SIG-M5 (cell line): ENCODE measurements at places on chromosomes 3 and 15.

DNA sequence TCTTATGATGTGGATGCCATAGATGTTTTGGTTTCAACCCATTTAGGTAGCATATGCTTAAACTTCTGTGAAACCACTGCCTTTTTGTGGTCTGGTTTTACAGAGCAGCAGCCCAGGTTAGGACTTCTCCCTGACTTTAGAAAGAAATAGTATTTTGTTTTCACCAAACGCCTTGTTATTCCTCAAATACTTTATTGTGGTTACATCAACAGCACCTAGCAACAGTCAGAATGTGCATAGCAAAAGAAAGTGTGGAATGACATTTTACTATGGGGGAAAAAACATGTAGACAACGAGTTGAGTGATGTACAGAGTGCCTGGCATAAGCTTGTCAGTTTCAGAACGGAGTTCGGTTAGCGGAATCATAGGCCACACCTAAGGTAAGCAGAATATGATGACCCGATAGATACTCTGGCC, 159.2 kb downstream of the TPRG1 start:
- no peak for DNase-seq

DNA sequence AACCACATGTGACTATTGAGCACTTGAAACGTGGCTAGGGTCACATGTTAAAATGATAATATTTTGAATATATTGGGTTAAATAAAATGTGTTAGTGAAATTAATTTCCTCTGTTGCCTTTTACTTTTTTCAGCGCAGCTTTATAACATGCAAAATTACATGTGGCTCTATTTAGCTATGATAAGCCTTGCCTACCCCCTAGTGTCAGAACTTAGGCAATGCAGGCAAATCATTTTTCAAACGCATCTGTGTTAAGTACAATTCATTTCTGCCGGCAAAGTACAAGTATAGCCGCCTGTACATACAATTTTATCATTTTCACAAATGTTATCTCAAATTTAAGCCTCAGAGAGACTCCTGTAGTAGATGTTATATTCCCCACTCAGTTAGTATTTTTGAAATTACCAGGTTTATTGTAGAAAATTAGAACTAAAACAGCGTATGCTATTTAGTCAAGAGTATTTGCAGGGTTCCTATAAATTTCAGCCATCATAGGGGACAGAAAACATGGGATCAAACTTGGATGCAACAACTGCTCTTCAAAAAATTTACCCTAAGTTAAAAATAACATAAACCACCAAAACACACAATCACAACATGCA, 56.1 kb downstream of the TAFA4 start:
- no peak for DNase-seq

DNA sequence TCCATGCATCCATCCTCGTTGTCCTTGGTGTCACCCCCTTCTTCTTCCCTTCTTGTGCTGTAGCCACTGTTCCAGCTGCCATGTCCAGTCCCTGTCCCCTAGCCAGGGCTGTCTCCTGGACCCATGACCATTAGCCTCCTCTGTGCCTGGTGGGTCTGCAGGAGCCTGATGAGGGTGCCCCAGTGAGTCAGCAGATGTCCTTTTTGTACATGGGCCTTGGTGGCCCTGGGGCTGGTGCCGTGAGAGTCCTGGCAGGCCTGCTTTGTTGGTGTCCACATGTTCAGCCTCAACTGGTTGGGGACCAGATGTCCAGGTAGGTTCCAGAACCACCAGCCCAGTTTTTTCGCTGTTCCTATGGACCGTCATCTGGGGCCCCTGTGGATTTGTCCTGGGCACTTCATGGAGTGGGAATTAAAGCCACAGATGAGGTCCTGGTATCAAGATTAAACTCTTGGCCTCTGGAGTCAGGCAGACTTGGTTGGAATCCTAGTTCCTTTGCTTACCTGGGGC, 66.1 kb downstream of the FBLN2 start:
- DNase-seq = no peak

DNA sequence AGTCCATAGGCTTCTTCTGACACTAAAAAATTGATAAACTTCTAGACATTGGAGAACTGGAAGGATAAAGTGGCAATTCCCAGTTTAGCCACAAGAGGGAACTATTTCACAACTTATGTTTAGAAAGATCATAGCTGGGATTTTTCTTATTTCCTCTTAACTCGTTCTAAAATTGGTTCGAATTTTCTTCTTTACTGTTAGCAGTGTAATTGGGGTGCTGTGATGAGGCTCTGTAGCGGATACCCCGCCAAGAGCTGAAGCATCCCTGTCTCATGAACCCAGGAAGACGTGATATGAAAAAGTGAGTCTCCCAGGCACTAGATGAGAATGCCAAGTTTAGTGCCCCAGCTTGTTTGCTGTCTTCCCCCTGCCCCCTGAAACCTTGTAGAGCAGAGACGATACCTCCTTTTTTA, 85.1 kb downstream of the PDCD6IP start:
- DNase-seq = no peak

GRCh38 chr15:37037850-37038715, 62.3 kb downstream of the MEIS2 start:
- no peak for DNase-seq

- DNase-seq = no peak
Measured at GRCh38 chr3:9725775-9726515, 5.6 kb upstream of the BRPF1 start.

DNA sequence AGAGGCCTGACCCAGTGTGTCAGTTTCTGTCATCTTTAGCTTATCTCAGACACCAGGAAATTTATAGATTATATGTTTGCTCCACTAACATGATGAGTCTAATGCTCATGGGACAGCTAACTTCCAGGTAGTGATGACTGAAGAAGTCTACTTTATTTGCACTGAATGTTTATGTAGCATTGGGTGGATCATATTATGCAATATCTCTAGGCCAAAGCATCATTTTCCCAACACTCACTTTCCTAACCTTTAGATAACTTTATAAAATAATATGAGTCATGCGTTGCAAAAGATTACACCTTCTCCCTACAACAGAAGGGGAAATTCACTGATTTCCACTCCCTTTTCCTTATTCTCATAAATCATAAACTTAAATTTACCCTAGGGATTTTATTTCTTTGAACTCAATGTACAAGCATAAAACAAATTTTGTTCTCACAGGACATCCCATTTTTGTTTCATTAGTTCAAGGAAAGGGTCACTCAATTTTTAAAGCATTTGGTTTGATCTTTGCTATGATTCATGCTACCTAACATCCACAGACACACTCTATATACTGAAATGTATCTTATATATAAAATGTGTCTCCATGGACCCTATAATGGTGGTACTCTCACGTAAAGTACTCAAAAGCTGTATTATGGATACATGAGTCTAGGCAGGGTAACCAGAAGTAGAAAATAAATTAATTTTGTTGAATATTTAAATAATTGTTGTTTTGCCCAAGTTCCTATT, 225.2 kb downstream of the WDR72 start:
- DNase-seq = no peak

DNA sequence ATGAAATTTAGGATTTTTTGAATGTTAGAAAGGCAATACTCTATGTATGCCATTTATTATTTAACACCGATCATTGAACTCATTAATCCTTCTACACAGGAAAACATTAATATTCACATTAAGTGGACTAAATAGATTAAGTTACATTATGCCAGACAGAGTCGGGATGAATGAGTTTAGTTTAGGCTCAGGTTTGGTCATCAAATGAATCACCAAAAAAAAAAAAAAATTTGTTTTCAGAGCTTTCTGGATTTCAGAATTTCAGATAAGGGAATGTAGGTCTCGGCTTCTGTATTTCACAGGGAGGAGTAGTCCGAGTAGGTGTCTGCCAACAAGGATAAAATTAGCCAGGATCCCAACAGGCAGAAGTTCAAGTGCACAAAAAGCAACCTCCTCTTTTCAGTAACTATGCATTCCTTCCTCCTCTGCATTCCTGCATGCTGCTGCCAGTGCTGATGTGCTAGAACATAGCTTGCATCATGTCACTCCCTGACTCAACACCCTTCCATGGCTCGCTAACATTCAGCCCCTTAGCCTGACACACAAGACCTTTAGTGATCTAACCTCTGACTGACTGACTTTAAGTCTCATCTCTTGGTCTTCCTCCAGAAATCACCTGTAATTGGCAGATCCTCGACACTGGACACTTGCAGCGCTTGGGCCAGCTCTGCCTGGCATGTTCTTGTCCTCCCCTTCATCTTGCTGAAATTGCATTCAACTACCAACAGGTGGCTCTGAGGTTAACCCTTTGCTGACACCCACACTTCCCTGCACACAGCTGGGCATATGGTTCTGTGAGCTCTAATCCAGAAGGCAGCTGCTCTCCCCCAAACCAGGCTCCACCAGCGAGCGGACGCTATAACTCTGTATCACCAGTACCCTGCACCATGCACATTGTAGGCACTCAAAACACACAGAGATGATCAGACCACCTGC, 145.4 kb upstream of the PROK2 start:
- DNase-seq = no peak

- no peak for DNase-seq
Measured at GRCh38 chr3:4766716-4767499, 212.3 kb upstream of the BHLHE40 start.

DNA sequence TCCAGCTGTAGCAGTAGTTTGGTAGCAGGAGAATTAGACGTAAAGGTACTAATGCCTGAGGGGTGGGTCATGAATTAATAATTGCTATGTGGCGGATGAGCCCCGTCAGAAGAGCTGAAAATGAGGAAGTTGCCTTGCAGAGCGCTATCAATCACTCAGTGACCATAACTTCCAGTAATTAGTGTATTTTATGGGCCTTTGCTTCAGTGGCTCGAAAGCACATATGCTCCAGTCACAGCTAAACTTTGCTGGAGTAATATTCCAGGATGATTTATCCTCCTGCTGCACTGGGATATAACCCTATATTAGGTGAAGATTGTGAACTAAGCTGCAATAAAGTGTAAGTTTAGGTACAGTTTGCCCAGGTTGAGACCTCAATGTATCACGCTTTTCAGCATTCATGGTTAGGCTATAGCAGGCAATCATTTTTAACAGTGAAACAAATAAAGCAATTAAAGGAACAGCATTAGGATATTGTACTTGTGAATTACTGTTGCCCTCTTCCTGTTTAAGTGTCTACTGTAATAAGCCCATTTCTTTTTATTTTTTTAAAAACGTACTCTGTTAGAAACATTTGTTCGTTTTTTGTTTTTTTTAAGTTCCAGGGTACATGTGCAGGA, 104.6 kb upstream of the SKOR1 start:
- no peak for DNase-seq

GRCh38 chr15:48414015-48414414, 82.8 kb downstream of the DUT start:
- no peak for DNase-seq

- DNase-seq = no peak
Measured at GRCh38 chr15:48850648-48851047, 27.3 kb upstream of the EID1 start.

DNA sequence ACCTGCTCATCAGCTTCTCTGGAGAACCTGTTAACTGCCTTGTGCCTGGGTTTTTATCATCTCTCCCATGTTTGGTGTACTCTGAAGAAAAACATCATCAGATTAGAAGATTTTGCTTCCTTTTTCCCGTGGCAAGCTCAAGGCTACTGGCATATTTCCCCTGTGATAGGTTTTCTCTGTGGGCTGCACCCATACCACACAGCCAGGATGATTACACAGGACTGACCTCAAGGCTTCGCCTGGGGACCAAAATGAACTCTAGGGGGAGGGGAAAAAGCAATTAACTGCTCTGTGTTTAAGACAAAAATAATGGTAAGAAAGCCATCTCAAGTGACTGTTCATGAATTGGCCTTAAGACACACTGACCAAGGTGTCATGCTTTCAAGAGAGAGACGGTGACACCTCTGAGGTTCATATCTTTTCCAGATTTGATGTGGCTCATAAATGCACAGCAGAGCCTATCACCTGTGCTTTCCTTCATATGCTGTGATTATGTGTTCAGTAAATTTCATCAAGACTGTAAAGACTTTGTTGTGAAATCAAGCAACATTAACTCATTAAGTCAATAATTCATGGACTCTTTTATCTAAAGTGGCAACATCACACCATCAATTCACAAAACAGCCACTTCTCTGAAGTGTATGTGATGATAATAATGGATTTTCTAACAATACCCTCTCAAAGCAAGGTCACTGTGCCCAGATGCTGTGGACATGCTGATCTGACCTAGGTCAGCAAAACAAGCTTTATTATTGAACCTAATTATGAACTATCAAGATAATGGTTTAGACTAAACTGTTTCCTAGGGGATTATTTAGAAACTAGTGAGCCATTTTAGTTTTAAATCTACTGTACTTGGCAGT, 427.9 kb downstream of the WDR72 start:
- DNase-seq = no peak

GRCh38 chr3:185460719-185461350, 38.0 kb downstream of the TMEM41A start:
- DNase-seq = no peak
